ENCODE measurements at places on chromosomes 5 and 9.

GRCh38 chr9:130092910-130093309 is 39.2 kb downstream of the GPR107 start:
- no peak for DNase-seq

GRCh38 chr9:108620767-108621166 is 235.0 kb downstream of the ACTL7B start:
- DNase-seq: no peak

DNA sequence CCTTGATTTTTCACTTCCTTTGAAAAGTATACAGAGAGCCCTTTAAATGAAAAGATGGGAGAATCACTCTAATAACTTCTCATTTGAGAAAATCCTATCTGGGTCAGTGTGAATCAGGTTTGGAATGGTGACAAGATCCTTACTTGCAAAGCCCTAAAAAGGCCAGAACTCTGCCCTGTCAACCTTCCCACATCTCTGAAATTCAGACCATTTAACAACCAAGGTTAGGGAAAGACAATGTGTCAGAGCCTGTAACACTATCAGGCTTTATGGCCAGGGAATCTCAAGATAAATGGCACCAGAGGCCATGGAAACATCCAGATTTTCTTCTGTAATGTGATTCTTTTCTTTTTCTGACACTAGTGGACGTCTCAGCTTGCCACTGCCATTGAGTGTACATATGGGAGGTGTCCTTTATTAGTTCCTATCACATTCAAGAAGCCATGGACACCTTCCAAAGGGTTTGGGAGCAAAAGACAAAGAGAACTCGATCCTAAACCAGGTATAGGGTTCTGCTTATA is 165.7 kb upstream of the GPR151 start:
- DNase-seq: no peak

GRCh38 chr5:67222243-67223025 is 25.8 kb upstream of the CD180 start:
- DNase-seq: no peak

DNA sequence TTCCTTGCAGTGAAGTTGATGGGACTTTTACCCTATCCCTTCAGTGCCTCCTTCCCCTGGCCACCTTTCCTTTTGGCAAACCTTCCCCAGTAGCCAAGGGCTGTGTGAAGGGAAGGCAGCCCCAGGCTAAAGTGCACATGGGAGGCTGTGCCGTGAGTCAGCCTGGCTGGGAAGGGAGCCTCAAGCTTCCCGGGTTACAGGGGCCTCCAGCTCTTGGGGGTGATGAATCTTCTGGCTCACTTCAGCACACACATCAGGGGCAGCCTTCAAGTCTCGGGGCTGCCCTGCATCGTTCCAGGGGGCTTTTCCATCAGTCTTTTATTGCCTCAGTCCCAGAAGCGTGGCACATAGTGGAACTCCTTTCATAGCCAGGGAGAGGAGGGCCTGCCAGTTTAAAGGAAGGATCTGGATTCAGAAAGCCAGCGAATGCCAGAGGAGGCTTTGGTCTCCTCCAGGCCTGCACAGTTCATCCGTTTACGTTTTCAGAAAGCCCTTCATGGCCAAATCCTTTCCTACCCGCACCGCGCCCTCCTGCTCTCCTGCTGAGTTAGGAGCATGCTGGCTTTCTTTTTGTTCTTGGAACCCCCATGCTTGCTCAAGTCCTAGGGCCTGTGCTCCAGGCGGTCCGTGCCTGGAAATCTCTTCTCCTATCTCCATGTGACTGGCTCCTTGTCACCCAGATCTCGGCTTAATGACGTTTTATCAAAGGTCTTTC is 134.8 kb upstream of the KLF4 start:
- no peak for DNase-seq

DNA sequence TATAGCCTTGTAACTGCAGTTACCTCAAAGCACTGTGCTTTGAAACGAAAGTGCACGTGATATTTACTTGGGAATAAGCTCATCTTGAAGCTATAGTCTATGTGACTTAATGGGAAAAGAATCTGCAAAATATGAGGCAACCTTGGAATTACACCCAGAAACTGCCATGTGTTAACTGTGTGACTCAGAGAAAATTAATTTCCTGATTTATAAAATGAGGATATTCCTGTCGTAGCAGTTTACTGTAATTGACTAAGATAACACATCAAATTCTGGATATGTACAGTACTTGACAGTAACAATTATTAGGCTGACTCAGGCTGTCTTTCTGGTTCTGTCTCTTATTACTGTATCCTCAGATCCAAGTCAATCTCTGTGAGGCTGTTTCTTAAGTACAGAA is 1079.9 kb upstream of the ACO1 start:
- DNase-seq: no peak

GRCh38 chr9:129198319-129199043 is 20.4 kb upstream of the IER5L start:
- DNase-seq: no peak

- DNase-seq: no peak
Observed at GRCh38 chr5:175230299-175230698, 213.7 kb downstream of the DRD1 start.

DNA sequence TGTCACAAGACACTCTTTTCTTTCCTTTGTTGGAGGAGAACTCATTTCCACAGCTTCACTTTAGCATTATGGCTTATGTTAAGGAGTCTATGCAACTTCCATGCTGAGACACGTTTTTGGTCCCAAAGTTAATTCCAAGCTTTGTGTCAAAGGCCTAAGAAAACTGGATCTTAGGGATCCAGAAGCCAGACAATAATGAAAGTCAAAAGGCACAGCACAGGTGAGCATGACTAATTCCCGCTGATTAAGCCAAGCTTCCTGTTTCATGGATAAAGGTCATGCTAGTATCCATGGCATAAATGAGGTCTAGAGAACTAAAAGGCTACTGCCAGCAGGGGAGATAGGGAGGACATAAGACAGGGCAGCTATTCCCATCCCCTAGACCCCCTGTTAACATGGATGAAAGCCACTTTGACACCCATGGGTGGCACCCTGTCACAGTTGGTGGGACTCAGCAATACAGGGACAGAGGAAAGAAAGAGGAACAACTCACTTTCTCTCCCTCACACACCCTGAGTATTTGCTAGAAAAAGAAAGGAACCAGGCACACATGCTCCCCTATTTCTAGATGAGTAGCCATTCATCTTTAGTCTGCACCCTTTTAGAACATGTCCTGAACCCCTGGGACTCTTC is 438.1 kb upstream of the CDH9 start:
- no peak for DNase-seq

DNA sequence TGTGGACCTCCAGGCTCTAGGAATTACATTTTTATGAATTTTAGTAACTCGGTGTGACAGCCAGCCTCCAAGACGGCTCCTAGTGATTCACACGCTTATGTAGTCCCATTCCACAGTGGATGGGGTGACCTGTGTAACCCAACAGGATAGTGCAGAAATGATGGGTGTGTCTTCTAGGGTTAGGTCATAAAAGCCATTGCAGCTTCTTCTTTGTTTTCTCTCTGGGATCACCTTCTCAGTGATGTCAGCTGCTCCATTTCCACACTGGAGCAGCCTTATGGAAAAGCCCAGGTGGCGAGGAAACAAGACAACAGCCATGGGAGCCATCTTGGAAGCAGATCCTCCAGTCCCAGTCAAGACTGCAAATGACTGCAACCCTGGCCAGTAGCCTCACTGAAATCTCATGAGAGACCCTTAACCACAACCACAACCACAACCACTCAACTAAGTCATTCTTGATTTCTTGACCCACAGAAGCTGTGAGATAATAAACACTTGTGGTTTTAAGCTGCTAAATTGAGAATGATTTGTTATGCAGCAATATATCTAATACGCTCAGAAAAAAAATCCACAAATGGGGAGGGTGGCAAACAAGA is 5.1 kb upstream of the GNPDA1 start:
- no peak for DNase-seq

- no peak for DNase-seq
Observed at GRCh38 chr5:145110181-145110580, 725.0 kb downstream of the PRELID2 start.

DNA sequence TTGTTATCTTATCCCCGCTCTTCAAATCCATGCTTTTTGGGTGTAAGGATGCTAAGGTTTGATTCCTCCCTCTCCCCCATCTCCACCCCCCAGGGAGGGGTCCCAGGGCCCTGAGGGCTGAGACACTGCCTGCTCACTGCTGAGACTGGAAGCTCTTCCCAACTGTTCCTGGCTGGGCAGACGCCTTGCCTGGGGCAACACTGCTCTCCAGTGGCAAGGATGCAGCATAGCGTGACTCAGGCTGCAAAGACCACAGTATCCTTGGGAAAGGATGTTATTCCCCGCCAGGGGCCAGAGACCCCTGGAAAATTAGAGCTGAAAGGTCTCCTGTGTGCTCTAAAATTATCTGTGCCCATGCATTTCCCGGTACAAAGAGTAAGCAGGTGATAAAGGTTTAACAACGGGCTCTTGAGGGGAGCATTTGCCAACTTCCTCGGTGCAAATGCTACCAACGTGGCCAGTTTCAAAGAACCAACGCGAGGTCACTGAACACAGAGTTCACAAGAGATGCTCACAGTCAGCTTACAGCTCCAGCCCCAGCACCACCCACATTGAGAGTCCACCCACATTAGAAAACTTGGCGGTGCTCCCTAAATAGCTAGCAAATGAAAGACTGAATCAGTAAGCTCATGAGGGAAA is 271.9 kb downstream of the NSG2 start:
- DNase-seq: no peak

DNA sequence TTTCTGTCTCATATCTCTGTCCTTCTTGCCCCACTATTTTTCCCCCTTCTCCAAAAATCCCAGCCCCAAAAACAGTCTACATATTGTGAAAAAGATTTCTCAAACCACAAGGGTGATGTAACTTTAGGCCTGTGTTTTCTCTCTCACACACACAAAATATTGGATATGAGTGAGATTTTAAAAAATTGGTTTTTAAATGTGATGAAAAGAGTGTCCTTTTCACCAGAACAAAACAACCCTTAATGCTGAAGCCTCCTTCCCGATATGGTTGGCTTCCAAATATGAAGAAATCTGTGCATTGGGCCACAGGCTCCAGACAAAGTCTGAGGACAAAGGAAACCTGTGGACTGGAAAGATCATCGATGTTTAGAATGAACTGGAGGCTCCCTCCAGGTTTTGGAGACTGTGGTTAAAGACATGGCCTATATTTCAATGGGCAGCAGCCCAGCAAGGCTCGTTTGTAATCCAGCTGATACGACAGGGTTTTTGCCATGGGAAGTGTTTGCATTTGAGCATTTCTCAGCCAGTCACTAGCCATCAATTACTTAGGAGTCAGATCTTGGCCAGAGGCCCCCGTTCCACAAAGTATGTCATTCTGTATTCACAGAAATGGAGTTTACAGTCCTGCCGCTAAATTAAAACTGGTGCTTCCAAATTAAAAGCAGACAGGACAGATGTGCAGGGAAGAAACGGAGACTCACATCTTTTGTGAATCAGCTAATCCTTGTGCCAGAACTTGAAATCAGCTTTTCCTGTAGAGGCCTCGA is 546.3 kb downstream of the EBF1 start:
- DNase-seq: no peak

DNA sequence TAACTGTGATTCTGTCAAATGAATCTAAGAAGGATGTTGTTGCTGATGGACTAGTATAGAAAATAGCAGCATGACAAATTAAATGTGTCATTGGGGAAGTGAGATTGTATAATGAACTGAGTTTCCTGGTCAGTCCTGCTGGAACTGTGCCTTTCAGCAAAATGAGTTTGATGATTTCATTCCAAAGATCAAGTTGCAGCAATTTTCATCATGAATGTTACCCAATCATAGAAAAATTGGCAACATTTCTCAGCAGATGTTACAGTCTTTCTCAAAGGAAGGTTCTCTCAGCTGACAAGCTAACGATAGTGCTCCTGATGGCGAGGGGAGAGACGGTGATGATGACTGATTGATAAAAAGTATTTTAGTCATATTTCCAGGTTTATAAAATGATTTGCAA is 10.7 kb downstream of the PCDHAC2 start:
- DNase-seq: no peak

DNA sequence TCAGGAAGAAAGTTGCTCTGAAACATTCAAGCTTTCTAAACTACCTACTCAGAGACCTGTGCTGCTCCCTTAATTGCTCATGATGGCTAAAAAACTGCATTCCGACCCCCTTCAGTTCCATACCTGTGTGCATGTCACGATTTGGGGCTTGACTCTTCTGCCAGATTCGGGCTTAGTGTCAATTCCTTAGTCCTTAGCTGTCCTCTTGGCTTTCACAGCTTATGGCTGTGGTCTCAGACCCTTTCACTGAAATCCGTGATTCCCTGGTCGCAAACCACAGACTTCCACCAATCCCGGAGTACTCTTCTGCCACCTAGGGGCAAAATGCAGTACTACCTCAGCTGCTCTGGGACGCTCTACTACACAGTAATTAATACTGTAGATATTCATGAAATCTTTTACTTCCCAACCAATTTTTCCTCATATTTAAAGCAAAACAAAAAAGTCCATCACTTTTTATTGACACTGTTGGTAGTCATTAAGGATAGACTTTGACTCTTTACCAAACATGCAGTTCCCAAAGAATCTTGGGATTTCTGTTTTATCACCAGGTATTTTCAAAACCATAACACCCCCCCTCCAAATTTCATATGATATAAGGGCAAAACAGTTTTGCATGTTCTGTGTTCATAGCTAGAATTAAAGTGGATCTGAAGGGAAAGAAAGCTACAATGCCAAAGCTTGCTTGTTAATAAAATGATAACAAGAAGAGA is 617.4 kb downstream of the SLCO4C1 start:
- DNase-seq: no peak

DNA sequence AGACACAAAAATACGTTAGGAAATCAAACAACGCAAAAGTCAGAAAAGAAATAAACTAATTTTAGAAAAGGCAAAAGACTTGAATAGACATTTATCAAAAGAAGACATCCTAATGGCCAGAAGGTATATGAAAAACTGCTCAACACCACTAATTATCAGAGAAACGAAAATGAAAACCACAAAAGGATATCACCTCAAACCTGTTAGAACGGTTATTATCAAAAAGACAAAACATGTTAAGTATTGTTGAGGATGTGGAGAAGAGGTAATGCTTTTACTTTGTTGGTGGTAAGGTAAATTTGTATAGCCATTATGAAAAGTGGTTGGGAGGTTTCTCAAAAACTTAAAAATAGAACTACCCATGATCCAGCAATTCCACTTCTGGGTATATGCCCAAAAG is 230.0 kb upstream of the RGMB start:
- no peak for DNase-seq

- DNase-seq: no peak
Observed at GRCh38 chr5:138948471-138949222, 73.5 kb upstream of the LRRTM2 start.
